Aorta (tissue), 5 donors: ENCODE measurements at places on chromosomes 6 and 20. TPM values are rescaled to one million over a fixed set of nuclear protein-coding genes. Genes with fewer than 3 reads are reported as not detected.

ADGRG6 gene
- total RNA-seq, result 14.3 TPM

BTNL2 gene
- not detected for total RNA-seq

GABRR1 gene
- total RNA-seq, result 1.6 TPM

DNA sequence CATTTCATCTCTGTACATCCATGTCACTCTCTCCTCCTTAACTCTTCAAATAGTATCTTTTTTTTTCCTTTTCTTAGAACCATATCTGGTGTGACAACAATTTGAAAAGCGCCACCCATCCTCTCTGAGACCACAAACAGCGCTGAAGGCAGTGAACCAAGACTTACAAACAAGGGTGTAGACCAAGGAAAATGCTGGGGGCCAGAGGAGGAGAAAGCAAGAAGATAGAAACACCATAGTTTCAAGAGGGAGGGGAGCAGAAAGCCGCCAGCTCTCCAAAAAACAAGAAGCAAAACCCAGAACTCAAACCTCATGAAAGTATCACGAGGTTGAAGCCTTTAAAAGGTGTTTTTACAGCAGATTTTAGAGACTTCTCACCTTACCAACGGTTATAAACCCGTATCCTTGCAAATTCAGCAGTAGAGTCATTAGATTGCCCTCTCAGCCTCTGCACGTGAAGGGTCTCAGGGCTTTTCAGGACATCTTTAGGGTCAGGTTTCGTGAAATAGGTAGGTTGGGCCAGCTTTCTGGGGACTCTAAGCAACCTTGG lies 13.3 kb upstream of the RIPOR2 start:
- no peaks in the 10 kb centered on the region for H3K27me3 ChIP-seq
- DNase-seq, result no peak
- no peaks in the 10 kb centered on the region for H3K36me3 ChIP-seq
- no peak overlapping the region for H3K4me3 ChIP-seq

- H3K4me1 ChIP-seq, result no peaks in the 10 kb centered on the region
- no peak overlapping the region for H3K27ac ChIP-seq
- H3K27me3 ChIP-seq, result no peaks in the 10 kb centered on the region
- H3K36me3 ChIP-seq, result no peaks in the 10 kb centered on the region
- no peak for DNase-seq
These were observed 194.2 kb upstream of the CNR1 start for GRCh38 chr6:88360203-88360797.
